ENCODE measurements at places on chromosomes 2 and 18.

- no peak for DNase-seq
Measured at GRCh38 chr2:65541773-65542172, 109.4 kb upstream of the SPRED2 start.

DNA sequence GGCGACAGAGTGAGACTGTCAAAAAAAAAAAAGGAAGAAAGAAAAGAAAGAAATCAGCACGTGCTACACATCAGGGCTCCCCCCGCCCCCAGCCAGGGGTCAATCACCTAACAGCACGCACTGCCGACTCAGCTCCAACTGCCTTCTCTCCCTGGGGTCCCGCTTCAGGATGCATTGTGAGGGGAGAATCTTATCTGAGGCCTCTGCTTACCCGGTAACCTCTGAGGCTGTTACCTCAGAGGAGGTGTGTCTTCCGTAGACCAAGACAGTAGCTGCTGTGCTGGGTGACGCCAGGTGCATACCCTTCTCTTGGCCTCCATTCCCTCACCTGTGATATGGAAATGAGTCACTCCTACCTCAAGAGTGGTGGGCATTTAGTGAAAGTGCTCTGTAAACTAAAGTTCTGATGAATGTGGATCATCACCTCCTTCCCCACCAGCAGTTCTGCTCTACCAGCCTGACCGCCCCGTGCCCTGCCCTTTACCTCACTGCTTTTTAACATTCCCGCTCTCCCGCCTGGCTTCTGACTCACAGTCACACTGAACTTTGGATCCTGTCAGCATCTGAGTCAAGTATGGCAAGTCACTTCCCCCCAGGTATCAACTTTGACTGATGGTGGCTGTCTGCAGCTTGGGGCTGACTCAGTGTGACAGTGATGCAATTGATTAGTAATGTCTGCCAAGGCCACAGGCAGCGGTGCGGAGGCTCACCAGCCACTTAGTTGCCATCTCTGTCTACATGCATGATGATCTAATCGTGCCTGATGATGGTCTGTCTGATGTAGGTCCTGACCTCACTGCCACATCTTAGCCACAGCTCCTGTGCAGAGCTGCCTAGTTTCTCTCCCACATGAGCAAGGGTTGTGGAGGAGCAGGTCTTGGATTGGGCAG, 20.1 kb downstream of the ARID5A start:
- peak; percentile 52 for DNase-seq

DNA sequence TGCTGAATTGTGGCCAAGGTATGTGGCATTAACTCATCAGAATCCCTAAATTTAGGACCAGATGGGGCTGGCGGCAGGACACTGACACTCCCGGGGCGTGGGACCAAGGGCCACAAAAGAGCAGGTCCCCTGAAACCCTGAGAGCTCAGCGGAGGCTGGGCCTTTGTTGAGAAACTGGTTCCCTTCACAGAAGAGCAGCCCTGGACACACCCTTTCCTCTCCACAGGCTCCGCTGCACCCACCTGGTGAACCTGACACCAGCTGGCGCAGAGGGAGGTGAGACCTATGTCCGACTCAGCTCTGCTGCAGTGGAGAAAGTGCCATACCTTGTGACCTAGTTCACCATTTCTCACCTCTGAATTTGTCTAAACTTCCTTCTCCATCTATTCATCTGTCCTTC, 119.5 kb downstream of the RTP5 start:
- no peak for DNase-seq

DNA sequence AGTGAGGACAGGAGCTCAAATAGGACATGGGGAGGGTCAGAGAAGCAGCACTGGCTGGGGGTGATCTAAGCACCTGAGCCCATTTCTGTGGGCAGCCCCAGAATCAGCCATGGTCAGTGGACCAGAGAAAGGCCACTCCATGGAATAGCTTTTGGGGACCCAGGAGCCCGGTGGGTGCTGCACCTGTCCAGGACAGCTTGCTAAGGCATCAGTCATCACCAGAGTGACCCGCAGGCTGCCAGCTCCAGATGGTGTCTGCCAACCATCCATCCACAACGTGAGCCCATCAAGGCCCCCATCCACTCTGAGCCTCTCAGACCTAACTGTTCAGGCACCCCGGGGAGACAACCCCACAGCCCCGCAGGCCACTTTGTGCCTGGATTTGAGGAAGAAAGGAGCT, 23.6 kb upstream of the COL6A3 start:
- no peak for DNase-seq

Measured in NK-92 treated with Interleukin-12 subunit alpha and Interleukin-12 subunit beta, amount 100 ng/mL, for 24 hours (cell line).